SHP77 (cell line): ENCODE measurements at places on chromosomes 2 and 18.

GRCh38 chr2:126383800-126384199, 272.2 kb upstream of the GYPC start:
- no peak for DNase-seq

DNA sequence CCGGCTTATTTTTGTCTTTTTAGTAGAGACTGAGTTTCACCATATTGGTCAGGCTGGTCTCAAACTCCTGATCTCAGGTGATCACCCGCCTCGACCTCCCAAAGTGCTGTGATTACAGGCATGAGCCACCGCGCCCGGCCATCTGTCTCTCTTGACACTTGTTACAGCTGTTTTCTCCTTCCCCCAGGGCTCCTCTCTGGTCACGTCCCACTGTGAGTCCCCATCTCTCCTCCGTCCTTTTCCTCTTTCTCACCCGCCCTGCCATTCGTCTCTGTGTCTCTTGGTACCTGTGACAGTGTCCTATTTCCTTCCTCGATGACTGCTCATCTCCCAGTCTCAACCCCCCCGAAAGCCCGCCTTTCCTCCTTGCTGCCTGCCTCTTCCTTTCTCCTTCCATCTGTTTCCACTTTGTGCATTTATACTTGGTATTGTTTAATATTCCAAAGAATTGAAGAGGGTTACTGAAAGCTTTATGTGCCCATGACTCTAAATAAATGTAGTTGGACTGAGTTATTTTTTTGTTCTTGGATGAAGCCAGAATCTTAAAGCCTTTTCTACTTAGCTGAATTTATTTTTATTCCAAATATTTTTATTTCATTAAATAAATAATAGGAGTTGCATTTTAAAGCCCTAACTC, 241.5 kb downstream of the SH3RF3 start:
- DNase-seq: no peak

- DNase-seq: no peak
Measured at GRCh38 chr2:165648801-165649200, 145.2 kb downstream of the GALNT3 start.

DNA sequence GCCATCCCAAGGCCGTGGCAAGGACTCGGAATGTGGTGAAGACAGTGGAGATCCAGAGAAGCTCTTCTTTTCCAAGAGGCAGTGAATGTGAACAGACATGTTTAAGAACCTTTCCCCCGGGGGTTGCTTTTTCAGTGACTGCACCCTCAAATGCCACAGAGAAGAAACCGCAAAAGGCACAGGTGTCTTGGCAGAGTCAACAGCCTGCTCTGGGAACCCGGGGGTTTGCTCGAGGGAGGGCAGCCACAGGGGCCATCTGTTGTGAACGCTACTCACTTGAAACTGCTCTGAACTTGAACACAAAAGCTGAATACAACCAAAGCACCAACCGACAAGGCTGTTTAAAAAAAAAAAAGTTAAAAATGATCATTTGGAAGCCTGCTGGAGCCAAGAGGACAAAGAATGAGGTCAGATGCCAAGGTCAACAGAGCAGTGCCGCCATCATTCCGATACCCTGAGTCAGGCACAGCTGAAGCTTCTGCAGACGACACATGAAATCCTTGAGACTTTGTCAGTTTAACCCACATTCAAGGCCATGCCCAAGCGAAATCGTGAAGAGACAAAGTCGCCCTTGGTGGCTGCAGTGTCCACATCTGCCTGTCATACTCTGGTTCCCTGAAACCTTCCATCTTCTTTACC, 47.4 kb downstream of the PSMG2 start:
- DNase-seq: no peak

GRCh38 chr2:216366777-216367471, 5.4 kb downstream of the MARCHF4 start:
- DNase-seq: no peak

GRCh38 chr2:108621687-108622681, 87.7 kb downstream of the LIMS1 start:
- DNase-seq: no peak

DNA sequence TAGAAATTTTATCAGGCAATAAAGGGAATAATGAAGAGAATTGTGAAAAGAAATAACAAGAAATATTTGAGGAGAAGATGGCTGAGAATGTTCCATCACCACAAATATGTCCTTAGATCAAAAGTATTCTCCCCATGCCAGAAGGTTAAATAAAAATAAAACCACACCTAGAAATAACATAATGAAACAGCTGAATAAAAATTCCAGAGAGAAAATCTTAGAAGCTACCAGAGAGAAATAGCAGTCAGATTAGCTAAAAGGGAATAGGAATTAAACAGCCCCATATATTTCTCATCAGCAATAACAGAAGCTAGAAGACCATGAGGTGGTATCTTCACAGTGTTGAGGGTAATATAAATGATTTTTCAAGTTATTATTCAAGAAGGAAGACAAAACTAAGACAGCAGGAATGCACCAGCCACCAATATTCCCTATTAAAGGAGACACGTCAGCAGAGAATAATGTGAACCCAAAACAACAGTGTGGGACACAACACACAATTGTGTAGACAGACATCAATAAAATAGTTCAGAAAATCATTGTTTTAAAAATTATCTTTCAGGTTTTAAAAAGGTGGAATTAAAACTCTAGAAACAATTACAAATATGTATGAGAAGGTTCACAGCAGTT, 82.0 kb upstream of the NEDD4L start:
- DNase-seq: no peak

- DNase-seq: peak; percentile 26
Measured at GRCh38 chr2:234835738-234836137, 116.1 kb upstream of the SH3BP4 start.

DNA sequence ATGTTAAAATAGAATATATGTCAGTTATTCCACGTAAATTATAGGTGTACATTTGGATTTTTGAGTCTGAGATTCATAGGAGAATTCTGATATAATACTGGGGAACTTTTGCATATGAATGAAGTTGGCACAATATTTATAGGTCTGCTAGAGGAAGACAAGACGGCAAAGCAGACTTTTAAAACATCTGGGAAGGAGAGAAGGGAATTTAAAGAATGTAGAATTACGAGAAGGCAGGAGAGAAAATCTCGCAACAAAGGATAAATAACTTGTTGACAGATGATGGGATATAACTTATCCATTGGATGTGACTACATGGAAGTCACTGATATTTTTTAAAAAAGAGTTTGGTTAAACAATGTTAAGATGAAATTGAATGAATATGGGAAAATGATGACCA, 615.6 kb downstream of the ERBB4 start:
- DNase-seq: no peak

DNA sequence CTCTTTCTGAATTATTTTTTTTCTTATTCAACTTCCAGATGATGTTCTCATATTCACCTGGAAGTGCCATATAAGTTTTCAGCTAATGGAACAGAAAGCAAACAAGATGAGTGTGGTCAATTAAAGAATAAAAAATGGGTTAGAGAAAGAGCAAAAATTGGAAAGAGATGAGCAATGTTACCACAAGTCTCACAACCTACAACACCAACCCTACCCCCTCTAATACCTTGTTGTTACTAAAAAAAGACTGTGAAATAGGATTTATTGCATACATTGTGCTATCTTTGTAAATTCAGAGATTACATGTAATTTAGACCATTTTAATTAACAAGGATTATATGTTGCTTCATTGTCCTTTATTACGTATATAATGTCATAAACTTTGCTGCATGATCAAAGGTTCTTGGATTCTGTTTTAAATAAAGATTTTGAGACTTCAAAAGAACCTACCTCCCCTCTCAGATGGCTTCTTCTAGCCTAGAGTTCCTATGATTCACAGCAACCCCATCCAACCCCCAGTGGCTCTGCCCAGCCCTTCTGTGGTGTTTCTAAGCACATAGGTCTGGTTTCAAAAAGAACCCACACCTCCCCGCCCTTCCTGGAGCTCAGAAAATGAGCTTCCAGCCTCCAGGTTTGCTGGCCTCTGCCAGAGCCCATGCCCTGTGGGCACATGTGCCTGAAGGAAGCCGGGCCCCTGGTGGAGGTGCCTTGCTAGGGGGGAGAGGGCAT, 24.7 kb downstream of the LGALSL start:
- no peak for DNase-seq

GRCh38 chr2:106078096-106078495, 116.0 kb downstream of the UXS1 start:
- DNase-seq: no peak

DNA sequence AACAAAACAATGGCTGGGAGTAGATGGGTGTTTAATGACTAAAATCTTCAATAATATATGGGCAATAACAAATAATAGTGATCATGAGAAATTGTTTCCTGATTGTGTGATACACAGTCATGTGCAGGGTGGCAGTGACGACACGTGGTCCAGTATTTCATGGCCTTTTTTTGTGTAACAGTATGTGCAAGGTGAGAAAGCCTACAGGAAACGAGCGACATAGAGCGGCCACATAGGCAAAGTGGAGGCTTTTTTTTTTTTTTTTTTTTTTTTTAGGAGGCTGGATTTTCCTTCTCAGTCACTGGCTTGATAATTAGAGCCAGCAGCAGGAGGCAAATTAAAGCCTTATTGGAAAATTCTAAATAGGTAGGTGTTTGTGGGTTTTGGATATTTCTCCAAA, 123.7 kb downstream of the MYO3B start:
- no peak for DNase-seq

DNA sequence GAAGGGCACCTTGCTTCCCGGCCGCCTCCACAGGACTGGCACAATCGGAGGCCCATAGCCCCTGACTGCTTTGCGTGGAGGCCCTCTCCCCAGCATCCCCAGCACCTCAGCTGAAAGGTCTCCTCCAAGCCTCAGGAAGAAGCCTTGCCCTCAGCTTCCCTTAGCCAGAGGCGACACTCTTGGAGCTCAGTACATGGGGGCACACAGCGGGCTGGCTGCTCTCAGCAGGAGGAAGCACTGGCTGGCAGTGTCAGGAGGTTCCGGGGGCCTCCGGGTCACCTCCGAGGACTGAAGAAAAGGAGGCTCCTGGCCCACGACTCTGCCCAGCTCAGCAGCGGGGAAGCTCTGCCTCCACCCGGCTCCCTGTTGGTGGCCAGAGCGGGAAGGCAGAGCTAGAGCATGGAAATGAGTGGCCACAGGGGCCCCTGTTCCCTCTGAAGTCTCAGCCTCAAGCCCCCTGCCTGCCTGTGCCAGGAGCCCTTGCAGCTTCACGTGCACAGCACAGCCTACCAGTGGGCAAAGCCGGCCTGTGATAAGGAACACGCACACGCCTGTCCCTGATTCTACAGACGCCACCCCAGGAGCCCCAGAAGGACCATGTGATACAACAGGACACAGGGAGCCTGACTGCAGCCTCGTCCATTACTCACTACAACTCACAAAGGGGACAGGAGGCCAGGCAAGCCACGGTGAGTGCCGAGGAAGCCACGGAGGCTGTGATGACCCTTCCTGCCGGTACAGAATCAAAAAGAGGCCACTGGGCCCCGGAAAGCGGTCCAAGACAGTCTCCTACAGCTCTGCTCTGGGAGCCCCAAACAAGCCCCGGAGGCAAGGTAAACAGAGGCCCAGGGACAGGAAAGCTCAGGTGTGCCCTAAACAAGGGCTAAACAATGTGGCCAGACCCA, 15.5 kb downstream of the HDAC4 start:
- DNase-seq: no peak

DNA sequence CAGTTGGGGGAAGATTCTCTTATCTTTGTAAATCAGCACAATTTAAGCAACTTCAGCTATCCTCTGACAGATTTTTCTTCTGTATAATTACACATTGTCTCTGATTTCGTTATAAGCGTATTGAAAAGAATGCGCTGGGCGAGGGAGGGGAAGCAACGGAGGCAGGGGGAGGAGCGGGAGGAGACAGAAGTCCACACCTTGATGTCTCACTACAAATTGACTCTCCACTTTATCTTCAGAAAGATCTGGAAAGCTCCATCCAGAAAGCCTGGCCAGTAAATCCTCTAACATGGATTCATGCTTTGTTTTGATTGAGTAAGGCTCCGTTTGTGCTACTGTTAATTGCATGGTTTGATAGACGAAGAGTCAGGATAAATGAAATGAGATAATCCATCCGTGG, 76.6 kb downstream of the SMIM21 start:
- DNase-seq: no peak

GRCh38 chr18:63155910-63156773, 163.4 kb downstream of the BCL2 start:
- no peak for DNase-seq

GRCh38 chr2:144431392-144431783, 88.5 kb downstream of the ZEB2 start:
- DNase-seq: peak; percentile 24

DNA sequence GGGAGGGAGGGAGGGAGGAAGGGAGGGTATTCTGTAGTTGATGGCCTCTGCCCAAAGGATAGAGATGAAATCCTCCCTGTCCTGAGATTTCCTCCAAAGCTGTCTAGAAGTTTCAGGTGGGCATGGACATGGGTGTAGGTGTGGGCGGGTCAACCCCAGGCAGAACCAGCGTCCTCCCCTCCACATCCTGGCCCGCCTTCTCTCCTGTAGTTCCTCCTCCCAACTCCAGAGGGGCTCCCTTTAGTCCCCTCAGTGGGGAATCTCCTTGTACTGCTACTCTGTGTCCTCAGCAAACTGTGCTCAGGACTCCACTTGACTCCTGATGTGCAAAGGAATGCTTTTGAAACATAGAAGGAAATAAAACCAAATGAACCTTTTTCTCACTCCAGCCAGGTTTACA, 88.1 kb downstream of the MRPS9 start:
- no peak for DNase-seq

DNA sequence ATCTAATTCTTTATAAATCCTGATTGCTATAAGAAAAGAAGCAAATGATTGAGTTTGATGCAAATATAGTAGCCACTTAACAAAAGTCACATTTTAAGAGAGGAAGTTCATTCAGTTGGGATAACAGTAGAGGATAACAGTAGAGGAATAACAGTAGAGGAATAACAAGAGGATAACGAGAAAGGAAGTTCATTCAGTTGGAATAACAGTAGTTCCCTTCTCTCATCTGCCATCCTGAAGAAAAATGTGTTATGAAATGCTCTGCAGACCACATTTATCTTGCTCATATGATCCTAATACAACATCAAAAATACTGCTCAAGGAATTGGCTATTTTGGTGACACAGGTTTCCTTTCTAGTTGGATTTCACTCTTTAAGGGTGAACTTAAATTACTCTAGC, 105.3 kb upstream of the UNC80 start:
- DNase-seq: no peak
